Activated naive CD4-positive, alpha-beta T cell treated with Interleukin-2 at 50 U/mL for 16 hours (primary cell): ENCODE measurements at places on chromosomes 3 and 15.

- DNase-seq = no peak
Observed at GRCh38 chr3:164459521-164460151, 618.7 kb downstream of the SI start.

DNA sequence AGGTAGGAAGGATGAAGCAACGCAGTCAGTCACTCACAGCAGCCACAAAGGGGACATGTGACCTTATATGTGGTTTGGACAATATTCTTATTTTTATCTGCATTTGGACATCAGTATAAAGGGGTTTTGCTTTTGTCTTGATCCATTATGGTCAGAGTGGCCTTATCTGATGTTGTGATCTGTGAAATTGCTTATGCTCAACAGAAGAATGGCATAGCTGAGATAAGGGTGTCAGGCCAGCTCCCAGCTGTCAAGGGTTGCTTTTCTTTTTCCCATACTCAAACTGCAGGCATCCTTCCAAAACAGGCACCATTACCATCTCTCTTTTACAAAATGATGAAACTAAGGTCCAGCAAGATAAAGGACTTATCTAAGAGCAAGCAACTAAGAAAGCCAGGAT, 28.1 kb downstream of the DCLK3 start:
- no peak for DNase-seq

- DNase-seq = no peak
Observed at GRCh38 chr15:72820278-72820677, 36.7 kb upstream of the ADPGK start.

- DNase-seq = no peak
Observed at GRCh38 chr3:194206320-194206719, 70.4 kb downstream of the HES1 start.

DNA sequence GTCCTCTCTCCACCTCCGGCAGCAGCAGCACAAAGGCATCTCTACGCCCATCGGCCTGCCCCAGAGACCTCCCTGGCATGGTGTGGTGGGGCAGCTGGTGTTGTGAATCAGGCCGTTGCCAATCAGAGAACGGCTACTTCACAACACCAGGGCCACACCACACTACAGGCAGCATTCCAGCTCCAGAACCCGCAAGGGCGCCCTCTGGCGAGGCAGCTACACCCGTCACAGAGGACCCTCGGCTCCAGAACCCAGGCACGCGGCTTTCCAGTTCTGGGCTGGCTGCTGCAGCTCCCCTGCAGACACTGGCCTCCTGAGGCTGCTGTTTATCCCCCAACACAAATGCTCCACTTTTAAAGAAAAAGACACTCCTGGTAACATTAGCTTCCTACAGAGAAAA, 127.5 kb upstream of the TOPAZ1 start:
- peak; percentile 36 for DNase-seq

DNA sequence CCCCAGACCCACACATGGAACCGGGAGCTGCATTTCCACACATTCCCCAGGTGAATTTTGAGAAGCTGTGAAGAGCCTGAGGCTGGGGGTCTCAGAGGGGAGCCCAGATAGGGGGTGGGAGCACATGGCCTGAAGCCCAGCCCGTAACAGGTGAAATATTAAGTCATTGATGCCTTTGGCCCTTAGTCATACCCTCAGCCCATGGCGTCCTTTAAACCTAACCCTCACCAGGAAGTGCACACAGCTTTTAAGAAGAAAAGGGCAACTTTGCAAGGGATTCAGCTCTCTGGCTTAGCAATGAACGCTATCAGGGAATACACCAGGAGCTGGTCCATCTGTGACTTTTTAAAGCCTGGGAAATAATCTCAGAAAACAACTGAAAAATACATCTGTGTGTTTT, 40.6 kb downstream of the WNT7A start:
- no peak for DNase-seq

- DNase-seq = no peak
Observed at GRCh38 chr3:56775445-56775837, 26.3 kb downstream of the ARHGEF3 start.

GRCh38 chr3:26058901-26059321, 269.0 kb downstream of the OXSM start:
- no peak for DNase-seq

GRCh38 chr3:5245927-5246326, 58.4 kb downstream of the EDEM1 start:
- no peak for DNase-seq

DNA sequence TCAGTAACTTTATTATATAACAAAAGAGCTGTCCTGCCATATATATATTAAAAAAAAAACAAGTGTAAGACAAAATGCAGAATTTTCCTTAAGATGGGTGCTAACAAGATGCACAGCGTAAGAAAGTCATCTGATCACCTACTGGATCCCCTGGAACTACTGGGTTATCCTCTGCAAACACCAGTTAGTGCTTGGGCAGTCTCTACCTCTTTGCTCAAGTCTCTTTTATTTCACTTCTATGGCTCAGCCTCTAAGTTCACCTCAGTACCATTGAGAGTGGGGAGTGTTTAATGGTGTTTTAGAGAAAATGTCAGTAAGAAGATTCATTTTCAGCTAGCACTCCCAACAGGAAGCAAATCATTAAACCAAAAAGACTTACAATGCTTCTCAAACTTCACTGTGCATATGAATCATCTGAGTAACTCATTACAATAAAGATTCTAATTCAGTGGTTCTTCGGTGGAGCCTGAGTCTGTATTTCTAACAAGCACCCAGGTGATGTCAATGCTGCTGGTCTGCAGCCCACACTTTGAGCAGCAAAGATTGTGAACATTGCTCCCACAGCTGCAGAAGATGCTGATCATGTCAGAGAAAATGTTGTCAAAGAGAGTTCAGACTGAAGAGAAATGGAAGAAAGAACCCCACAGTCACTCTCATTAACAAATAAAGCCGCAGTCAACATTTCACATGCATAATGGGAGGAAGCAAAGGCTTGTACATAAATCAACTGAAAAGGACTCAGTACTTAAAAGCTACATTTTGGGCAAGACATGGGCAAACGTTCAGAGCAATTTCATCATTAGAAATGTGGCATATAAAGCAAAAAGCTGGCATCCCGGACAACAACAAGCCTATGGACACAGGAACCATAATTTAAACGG, 227.1 kb upstream of the ATP11B start:
- DNase-seq = no peak

- no peak for DNase-seq
Observed at GRCh38 chr3:67516496-67516895, 137.9 kb downstream of the SUCLG2 start.
